ENCODE measurements at places on chromosomes 5 and 9.

DNA sequence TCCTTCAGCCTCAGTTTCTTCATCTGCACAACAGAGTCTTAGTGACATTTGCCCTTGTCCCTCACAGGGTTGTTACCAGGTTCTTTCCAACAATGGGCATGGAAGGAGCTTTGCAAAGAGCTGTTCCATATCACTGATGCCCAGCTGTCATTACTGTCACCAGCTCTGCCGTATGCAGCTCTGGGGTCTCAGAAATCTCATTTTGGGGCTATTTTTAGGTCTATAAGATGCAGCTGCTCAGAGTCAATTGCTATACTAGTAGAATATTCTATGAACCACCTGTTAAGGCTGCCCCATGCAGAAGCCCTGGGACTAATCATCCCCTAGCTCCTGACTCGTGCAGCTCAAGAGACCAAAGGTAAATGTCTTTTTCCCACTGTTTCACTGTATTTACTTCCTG is 105.1 kb upstream of the TNPO1 start:
- DNase-seq, result no peak

GRCh38 chr5:39639618-39640089 is 214.9 kb upstream of the DAB2 start:
- no peak for DNase-seq

- no peak for DNase-seq
These were observed 47.0 kb upstream of the CAST start for GRCh38 chr5:96615223-96615622.

GRCh38 chr5:146394486-146394885 is 52.6 kb upstream of the TCERG1 start:
- DNase-seq, result no peak

- DNase-seq, result no peak
These were observed 45.1 kb downstream of the BNC2 start for GRCh38 chr9:16825331-16825725.

DNA sequence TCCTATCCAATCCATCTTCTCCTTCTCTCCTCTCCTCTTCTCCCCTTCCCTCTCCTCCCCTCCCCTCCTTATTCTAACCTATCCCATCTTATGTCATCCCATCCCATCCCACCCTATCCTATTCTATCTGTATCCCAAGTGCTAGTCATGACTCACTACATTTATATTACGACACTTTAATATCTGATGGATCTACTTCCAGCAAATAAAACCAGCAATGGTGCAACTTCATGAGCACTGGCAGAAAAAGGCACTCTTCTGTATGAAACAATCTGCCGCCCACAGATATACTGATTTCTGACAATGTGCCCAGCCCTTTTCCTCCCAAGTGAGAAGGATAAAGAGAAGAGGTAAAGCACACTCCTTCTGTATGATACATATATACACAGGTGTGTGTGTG is 86.6 kb upstream of the ANKH start:
- DNase-seq, result no peak

- DNase-seq, result no peak
These were observed 114.5 kb upstream of the CDH6 start for GRCh38 chr5:31078956-31079355.

DNA sequence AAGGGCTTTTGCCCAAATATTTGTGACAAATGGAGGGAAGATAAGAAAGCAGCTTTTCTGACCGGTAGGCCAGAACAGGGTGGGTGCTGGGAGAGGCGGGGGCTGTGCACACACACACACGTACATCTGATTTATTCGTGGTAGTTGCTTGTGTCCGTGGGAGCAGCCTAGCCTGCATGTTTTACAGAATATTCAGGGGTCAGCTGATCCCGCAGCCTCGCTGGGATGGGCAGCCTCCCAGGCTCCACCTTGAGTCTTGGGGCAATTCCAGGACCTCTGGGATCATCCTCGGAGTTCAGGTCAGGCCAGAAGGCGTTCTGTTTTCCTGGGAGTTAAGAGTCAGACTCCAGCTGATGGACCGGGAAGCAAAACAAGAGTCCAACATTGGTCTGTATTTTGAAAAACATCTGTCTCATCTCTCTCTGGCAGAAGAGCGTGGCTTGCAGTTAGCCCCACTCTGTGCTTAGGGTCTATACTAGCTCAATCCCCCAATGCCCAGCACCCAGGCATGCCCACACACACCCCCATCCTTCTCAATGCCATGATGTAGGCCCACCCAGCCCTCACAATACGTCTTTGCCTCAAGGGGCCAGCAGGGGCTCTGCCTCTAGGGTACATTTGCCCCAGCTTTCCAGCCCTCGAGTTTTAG is 210.6 kb downstream of the GOLPH3 start:
- DNase-seq, result peak; percentile 26

DNA sequence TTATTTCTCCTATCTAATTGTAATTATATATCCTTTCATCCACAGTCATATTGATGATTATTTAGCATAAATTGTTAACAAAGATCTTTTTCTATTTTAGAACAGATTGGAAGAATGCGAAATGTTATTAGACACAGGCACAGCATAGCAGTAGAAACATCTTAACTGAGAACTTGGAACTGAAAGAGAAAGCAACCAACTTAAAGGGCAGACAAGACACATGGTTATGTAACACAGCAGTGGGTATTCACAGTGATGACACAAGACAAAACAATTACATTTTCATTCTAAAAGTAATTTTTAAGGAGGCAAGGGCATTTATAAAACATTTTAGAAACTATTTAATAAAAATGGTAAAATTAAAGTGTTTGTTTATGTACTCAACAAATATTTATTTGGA is 57.7 kb upstream of the MEF2C start:
- no peak for DNase-seq

GRCh38 chr9:77475641-77476473 is 172.3 kb downstream of the GNA14 start:
- no peak for DNase-seq

DNA sequence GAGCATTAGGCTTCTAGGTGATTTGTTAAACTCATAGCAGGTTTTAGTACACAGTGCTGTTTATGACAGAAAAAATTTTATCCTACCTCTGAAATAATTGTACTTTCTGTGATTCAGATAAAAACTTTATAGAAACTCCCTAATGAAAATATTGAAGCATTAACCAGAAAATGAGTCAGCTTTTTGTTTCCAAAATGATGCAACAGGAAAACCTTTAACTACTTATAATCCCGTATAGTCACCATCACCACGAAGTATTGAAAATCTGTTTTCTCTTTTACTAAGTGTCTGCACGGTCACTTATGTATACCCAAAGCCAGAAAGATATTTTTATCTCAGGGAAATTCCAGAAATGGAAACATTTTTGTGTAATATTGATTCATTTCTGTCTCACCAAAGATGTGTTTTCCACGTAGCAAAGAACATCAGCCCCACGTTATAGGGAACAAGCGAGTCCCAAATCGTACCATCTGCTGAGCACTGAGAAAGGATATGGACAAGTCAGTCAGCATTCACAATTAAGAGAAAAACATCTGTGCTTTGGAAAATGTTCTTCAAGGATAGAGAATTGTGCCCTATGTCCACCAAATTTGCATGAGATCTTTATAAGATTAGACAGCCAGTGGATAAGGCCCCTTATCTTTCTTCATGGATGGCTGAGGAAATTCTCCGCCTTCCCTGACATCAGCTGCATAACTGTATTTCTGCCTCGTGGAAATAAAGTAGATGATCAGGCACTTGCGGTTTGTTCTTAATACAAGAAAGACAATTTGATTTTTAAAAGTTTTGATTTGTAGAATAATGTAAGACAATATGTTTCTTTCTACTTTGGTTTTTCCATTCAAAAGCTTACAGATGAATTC is 41.9 kb downstream of the TNFAIP8 start:
- DNase-seq, result no peak

GRCh38 chr5:72951671-72952468 is 4.0 kb upstream of the FCHO2 start:
- no peak for DNase-seq

DNA sequence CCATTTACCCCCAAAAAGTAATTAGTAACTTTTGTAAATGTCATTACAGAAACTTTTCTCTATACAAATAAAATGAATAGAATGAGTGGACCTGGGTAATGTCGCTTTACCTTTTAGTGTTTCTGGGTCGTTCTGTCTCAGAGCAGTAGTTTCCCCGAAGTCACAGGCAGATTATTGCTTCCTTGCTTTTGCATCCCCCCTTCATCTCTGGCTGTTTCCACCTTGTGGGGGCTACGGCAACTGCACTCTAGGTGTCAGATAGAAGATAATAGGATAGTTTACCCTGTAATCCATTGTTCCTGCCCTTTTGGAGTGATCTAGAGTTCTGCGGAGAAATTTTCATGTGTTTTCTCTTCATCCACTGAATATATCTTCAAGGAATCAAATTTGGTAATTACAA is 68.7 kb downstream of the PRR16 start:
- no peak for DNase-seq

GRCh38 chr5:157657516-157657915 is 5.3 kb upstream of the SOX30 start:
- no peak for DNase-seq

GRCh38 chr9:109974143-109974917 is 194.3 kb downstream of the PALM2AKAP2 start:
- no peak for DNase-seq

GRCh38 chr5:113404269-113404668 is 30.5 kb downstream of the TSSK1B start:
- DNase-seq, result no peak

DNA sequence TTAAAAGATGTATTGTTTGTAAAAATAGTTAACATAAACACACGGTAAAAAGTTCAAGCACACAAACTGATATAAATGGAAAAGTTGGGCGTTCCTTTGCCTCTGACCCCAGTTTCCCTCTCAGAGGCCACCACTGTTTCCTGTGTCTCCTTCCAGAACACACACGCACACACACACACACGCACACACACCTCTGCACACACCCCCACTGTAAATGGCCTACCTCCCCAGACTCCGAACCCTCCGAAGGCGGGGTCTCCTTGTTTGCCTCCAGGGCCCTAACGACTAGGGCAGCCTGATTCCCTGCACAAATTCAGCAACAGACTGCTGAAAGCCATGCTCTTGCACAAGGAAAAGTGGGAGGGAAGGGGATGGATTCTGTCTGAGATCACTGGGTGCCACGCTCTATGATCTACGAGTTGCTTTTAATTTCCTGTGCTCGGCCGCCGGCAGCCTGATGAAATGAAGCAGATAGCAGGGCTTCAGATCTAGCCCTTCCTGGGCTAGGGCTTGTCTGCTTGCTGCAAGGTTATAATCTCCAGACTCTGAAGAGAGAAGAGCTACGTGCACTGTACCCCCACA is 184.0 kb upstream of the IL12B start:
- DNase-seq, result no peak

GRCh38 chr9:97385626-97386264 is 26.2 kb upstream of the TDRD7 start:
- DNase-seq, result no peak

- DNase-seq, result peak; percentile 8
These were observed 25.9 kb downstream of the SH3TC2 start for GRCh38 chr5:149036970-149037369.

DNA sequence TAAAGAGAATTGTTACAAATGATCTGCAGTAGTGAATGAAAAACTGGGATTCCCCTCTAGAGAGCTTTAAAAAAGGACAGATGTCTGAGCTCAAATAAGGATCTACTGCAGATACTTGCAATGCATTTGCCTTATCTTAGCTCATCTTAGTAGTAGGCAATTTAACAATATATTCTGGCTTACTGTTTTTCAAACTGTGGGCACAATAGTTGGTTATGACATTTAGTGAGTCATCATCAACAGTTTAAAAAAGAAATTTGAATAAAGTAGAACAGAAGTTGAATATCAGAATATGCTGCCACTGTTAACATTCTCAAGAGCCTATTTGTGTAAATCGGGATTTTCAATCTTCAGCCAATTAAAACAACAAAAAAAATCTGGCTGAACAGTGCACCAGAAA is 6.7 kb upstream of the CAST start:
- no peak for DNase-seq

GRCh38 chr9:38096238-38096805 is 27.3 kb upstream of the SHB start:
- DNase-seq, result no peak

GRCh38 chr9:107390279-107390678 is 99.3 kb downstream of the KLF4 start:
- no peak for DNase-seq

DNA sequence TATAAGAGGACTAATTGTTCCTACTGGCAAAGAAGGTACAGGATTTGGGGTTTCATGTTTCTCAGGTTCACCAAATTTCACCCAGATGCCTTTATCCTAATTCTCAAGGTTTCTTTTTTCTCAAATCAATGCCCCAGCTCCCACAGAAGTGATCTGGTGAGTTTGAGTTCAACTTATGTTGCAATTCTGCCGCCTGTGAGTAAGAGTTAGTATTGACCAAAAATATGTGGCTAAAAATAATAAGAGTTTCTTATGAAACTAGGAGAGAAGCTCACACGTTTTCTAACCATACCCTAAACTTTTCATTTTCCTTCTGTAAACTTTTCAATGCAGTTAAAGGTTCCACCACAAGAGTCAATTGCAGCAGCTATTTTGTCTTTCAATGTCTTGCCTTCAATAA is 15.1 kb downstream of the SLCO6A1 start:
- no peak for DNase-seq

DNA sequence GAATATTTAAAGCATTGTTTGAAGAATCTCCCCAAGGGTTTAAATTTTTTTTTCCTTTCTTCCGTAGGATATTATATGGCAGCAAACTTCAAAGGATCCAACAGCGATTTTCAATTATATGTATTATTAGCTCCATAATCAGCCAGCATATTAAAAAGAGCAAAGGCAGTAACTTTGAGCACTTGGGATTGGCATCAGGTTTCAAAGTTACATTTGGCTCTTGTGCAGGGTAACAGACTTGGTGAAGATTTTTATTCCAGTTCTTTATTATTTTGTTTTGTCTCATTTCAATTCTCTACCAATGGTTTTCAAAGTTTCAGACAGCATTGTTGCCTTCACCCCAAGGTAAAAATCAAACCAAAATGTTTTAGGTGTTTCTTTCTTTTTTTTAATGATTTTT is 116.7 kb upstream of the ZNF366 start:
- DNase-seq, result no peak

- DNase-seq, result peak; percentile 47
These were observed 136.3 kb upstream of the SHB start for GRCh38 chr9:38205279-38205678.

GRCh38 chr5:157821822-157822622 is 36.9 kb downstream of the CLINT1 start:
- no peak for DNase-seq

GRCh38 chr5:176611435-176611834 is 1.5 kb upstream of the GPRIN1 start:
- DNase-seq, result peak; percentile 40

DNA sequence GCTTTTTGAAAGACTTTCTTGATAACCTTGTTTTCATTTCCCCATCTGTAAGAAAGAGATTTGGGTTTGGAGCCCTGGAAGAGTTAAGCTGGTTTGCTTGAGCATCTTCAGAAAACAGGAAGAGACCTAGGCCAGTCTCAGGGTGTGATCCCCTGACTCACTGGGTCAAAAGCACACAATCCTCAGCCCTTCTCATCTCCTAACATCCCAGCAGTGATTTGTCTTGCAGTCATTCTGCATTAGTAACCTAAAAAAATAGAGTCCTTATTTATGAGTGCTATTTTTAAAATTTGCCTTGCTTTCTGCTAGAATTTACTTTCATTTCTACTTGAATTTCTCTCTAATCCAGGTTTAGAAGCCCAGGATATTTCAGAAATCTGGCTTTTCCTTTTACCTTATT is 16.4 kb upstream of the ARSB start:
- DNase-seq, result no peak

Data from SW480 (cell line).